Activated naive CD4-positive, alpha-beta T cell treated with anti-CD3 and anti-CD28 coated beads, Interleukin-2, amount 10 ng/mL, durations not matched to agents 5 hours and 36 hours (primary cell): ENCODE measurements at places on chromosomes 16 and 17. TPM values are rescaled to one million over a fixed set of nuclear protein-coding genes. Genes with fewer than 3 reads are reported as not detected.

The NPW gene
- 0.48 TPM for total RNA-seq

The CSF3 gene
- total RNA-seq: not detected

The RNF213 gene
- total RNA-seq: 351 TPM

The OR1F1 gene
- not detected for total RNA-seq

The TSPOAP1 gene
- 35.2 TPM for total RNA-seq

The PHAF1 gene
- total RNA-seq: 15.9 TPM

The ADGRG3 gene
- total RNA-seq: not detected

The TBC1D3B gene
- total RNA-seq: 8.4 TPM

The EMP2 gene
- not detected for total RNA-seq

The RND2 gene
- total RNA-seq: not detected

The ABI3 gene
- total RNA-seq: 34.8 TPM

The ZNF213 gene
- 9.8 TPM for total RNA-seq

The ZSCAN10 gene
- total RNA-seq: 0.24 TPM

The CDH11 gene
- not detected for total RNA-seq

The RANBP10 gene
- 24.3 TPM for total RNA-seq

The STAT3 gene
- 123 TPM for total RNA-seq

The TBC1D24 gene
- 10.2 TPM for total RNA-seq

The KRTAP4-4 gene
- not detected for total RNA-seq

The PNMT gene
- not detected for total RNA-seq

The CTRB2 gene
- not detected for total RNA-seq

The KRT9 gene
- not detected for total RNA-seq

The KRTAP2-1 gene
- total RNA-seq: not detected

The DNAAF8 gene
- 0.28 TPM for total RNA-seq

The CD300LB gene
- total RNA-seq: not detected

The SEPHS2 gene
- total RNA-seq: 59.9 TPM

The ZBTB4 gene
- total RNA-seq: 29.0 TPM

The SERPINF2 gene
- 0.26 TPM for total RNA-seq

The EME2 gene
- total RNA-seq: 26.6 TPM

The KRT35 gene
- total RNA-seq: not detected

The TEX14 gene
- 0.35 TPM for total RNA-seq

The PRAC2 gene
- total RNA-seq: not detected

The RCVRN gene
- total RNA-seq: not detected

The TPSG1 gene
- total RNA-seq: not detected

The ACSM3 gene
- total RNA-seq: 6.3 TPM

The SYNRG gene
- total RNA-seq: 121 TPM

The TNFSF13 gene
- total RNA-seq: 7.4 TPM

The HBZ gene
- not detected for total RNA-seq

The MYO15A gene
- total RNA-seq: 0.38 TPM

The FNDC8 gene
- not detected for total RNA-seq

The ZFPM1 gene
- 11.0 TPM for total RNA-seq

The ZPBP2 gene
- not detected for total RNA-seq

The KRTAP1-1 gene
- not detected for total RNA-seq

The CRISPLD2 gene
- 1.0 TPM for total RNA-seq

The RHOT1 gene
- 25.5 TPM for total RNA-seq

The UMOD gene
- not detected for total RNA-seq

The KRT222 gene
- not detected for total RNA-seq

The KRTAP4-5 gene
- total RNA-seq: not detected
